ENCODE measurements at places on chromosomes 6 and 20.

DNA sequence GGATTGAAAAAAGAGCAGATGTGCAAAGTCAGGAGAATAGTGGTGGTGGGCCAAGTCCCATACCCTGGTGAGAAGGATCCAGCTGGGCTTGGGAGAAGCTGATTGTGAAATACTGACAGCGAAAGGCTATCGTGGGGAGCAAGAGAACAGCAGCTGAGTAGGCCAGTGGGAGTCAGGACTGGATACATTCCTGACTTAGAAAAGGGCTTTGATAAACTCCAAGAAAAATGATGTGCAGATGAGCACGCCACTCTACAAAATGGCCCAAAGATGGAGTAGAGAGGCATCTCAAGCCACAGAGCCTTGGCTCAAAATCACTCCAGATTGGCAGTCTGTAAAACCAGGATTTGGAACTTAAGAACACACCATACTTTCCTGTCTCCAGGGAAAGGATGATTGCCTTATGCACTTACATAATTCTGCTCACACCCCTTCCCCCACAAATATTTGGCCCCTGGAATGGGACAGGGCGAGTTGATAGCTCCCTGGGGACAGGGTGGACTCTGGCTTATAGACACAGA is 578.7 kb downstream of the MAFB start:
- no peak for DNase-seq

DNA sequence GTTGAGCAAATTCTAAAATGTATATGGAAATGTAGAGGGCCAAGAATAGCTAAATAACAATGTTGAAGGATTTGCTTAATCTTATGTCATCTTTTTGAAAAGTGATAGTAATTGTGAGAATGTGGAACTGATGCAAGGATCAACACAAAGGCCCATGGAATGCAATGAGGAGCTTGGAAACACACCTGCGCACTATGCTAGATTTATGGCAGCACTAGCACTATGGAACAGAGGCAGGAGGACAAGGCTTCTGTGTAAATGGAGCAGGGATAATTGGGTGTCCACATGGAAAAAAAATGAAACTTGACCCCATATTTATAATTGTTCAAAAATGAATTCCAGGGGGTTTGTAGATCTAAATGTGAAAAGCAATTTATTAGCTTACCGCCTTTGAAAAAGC is 298.3 kb downstream of the FARS2 start:
- no peak for DNase-seq

- DNase-seq, result no peak
These were observed 21.7 kb upstream of the DAAM2 start for GRCh38 chr6:39770446-39770845.

DNA sequence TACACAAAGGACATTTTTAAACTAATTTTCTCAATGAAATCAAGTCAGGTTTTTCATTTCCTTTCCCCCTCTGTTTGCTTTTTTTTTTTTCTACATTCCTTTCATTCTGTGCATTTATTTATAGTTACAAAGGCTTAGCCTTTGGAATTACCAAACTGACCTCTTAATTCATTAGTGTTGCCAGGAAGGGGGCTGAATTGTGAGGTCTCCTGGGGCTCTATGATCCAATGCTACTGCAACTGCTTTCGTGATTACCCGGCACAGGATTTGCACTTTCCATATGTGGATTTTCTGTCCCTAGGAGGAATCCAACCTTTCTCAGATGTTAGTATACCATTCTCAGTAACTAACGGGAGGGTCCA is 35.3 kb downstream of the NEDD9 start:
- no peak for DNase-seq

- peak; percentile 40 for DNase-seq
These were observed 494.3 kb downstream of the EPM2A start for GRCh38 chr6:145241039-145241438.

GRCh38 chr20:955111-955510 is 39.0 kb upstream of the ANGPT4 start:
- DNase-seq, result no peak

DNA sequence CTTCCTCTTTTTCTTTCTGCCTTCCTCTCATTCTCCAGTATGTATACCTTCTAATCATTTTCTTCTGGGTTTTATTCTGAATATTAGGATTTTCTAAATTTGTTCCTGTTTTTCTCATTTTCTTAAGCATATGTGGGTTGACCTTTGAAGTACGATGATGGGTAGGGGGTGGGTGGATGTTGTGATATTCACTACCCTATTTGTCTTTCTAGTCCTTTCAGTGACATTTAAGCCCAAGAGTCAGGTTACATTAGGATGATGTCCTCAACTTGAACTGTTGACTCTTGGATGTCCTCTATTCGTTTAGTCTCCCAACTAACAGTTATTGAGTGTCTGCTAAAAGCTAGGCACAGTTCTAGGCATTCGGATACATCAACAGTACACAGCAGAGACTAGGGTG is 7.3 kb downstream of the ABT1 start:
- no peak for DNase-seq

GRCh38 chr6:164148788-164149187 is 734.3 kb downstream of the QKI start:
- DNase-seq, result peak; percentile 0

DNA sequence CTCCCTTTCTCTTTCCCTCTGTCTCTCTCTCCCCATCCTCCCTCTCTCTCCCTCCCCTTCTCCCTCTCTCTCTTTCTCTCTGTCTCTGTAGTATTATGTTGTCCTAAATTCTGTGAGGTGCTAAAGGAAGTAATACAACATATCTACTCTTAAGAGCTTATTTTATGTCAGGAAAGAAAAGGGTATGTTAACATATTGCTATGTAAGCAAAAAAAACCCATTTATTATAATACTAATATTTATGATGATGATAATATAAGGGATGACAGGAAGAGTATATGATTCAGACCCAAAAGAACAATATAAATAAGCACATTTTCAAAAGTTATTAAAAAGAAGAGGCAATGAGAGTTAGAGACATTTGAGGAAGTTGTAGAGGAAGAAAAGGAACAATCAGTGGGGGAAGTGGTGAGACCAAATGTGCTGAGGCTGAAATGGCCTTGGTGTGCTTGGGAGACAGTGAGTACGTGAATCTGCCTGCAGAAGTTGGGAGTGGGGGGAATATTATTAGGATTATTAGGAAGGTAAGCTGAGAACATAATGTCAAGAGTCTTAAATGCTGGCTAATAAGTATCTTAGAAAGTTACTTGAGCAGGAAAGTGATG is 303.6 kb upstream of the FERMT1 start:
- DNase-seq, result no peak

- DNase-seq, result no peak
These were observed 27.1 kb downstream of the UCKL1 start for GRCh38 chr20:63929071-63929470.

- DNase-seq, result no peak
These were observed 3.6 kb downstream of the GHRH start for GRCh38 chr20:37257988-37258387.

DNA sequence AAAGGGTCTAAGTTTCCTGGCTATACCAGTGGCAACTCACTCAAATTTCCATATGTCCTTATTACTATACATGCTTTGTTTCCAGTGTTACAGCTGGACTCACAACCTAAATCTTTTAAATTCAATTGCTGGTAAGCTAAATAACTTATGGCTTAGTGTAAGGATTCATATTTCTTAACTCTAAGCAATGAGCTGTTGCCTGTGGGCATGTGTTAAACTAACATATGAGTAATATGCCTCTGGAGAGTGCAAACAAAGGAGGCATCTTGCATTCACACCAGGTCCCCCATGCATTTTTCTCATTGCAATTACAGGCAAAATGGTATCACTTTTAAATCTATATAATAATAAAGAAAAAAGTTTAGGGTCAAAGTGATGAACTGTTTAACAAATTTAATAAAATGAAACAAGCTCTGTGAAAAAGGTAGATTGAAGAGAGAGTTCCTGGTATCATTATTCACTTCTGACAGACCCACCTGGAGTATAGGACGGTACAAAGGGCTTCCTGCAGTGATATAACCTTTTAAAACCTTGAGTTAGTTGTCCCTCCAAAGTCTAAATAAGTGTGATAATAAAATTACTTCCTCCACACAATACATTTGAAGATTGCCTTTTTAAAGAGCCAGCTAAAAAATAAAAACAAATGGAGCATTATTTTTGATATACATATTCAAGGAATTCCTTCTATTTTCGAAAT is 57.6 kb upstream of the HMGCLL1 start:
- DNase-seq, result peak; percentile 78

DNA sequence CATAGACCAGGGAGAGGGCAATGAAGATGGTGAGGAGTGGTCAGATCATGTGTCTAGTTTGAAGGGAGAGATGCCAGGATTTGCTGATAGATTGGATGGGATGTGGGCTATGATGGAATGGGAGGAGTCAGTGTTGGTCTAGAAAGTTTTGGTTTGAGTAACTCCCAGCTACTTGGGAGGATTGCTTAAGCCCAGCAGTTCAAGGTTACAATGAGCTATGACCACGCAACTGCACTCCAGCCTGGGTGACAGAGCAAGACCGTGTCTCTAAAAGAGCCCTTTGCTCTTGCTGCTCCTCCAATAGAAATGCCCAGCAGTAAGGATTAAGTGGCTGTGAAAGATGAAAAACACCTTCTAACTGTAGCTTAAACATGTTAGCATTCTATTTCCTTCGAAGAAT is 18.2 kb upstream of the LAMP5 start:
- DNase-seq, result no peak

GRCh38 chr6:167329014-167329413 is 4.1 kb downstream of the TTLL2 start:
- no peak for DNase-seq

GRCh38 chr6:149915970-149916865 is 6.7 kb downstream of the RAET1G start:
- no peak for DNase-seq

GRCh38 chr6:162653808-162654207 is 73.8 kb downstream of the PRKN start:
- no peak for DNase-seq

- no peak for DNase-seq
These were observed 4.6 kb upstream of the ZSCAN9 start for GRCh38 chr6:28220257-28221133.

DNA sequence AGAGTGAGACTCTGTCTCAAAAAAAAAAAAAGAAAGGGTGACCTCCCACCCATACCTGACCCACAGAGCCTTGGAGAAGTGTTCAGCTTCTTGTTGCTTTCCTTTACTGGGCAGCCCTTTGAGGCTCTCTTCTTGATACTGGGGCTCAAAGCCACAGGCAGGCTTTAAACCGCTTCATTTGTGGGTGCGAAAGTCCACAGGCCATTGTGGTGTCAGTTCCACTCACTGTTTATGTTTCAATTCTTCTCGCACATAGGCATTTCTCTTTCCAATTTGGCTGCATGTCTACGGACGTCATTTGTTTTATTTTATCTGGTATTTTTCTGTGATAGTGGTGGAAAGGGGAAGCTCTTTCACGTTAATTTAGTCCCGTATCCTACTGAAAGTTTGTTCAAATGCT is 34.6 kb downstream of the PPARD start:
- no peak for DNase-seq

- DNase-seq, result no peak
These were observed 55.5 kb upstream of the PLCB1 start for GRCh38 chr20:8076306-8077136.

DNA sequence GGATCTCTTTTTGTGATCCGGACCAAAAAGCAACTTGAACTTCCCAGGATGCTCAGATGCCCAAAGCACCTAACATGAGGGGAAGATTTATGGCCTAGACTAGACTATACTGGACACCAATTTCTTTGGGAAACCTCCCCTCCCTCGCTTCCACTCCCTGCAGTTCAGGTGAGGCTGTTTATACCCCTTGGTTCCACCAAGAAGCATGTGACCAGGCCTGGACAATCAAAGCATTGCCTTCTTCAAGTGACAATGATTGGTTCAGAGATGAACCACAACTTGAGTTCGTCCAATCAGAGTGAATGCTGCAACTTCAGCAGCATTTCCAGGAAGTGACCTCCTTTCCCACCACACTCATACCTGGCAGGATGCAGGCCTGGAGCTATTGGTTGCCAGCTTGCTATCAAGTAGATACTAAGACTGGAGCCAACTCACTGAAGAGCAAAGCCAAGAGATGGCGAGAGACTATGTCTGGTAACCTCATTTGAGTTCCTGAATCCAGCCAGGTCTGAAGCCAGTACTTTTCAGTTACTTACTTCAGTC is 45.6 kb upstream of the SLC9A8 start:
- DNase-seq, result peak; percentile 33

DNA sequence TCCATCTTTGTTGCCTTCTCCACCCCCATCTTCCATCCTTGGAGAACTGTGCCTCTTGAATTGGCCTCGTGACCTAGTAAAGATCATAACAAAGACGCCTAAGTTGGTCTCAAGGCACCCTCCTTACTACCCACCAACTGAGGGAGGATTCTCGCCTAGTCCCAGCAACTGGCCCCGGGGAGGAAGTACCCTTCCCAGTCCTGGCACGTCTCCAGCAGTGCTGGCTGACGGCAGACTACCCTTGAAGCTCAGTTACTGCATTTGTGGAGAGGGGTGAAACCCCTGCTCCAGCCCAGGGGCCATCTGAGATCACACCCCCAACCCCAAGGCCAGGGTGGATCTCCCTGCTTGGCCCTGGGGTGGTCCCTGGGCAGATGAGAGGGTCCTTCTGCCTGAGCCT is 2.1 kb upstream of the OSBPL2 start:
- no peak for DNase-seq

GRCh38 chr6:112415366-112415765 is 68.2 kb downstream of the RFPL4B start:
- DNase-seq, result no peak

Measured in MCF 10A (cell line).